Epithelial cell of umbilical artery (primary cell): ENCODE measurements at places on chromosomes 5 and 9. TPM values are rescaled to one million over a fixed set of nuclear protein-coding genes. Genes with fewer than 3 reads are reported as not detected.

Gene CAPSL
- total RNA-seq: not detected in 2 replicates

Gene TEX48
- not detected in 2 replicates for total RNA-seq

Gene ALDH1B1
- total RNA-seq: 22.6 and 24.7 TPM in 2 replicates

Gene ZNF454
- 0.61 and 0.97 TPM in 2 replicates for total RNA-seq

Gene IQGAP2
- 10.7 and 10.8 TPM in 2 replicates for total RNA-seq

Gene HRH2
- not detected in 2 replicates for total RNA-seq

Gene ARAP3
- total RNA-seq: 28.4 and 55.2 TPM in 2 replicates

Gene BAAT
- total RNA-seq: not detected in 2 replicates

Gene PPP1R26
- total RNA-seq: 14.7 and 15.6 TPM in 2 replicates

Gene ABITRAM
- total RNA-seq: 3.2 and 3.9 TPM in 2 replicates

Gene GRIN3A
- not detected in 2 replicates for total RNA-seq

Gene DMRT2
- not detected in 2 replicates for total RNA-seq

Gene HTR4
- not detected in 2 replicates for total RNA-seq

Gene DND1
- 0.15 TPM in 1 of 2 replicates, not detected in the other for total RNA-seq

Gene CA9
- 0.15 TPM in 1 of 2 replicates, not detected in the other for total RNA-seq

Gene JADE2
- total RNA-seq: 7.5 and 35.0 TPM in 2 replicates

Gene FABP6
- not detected in 2 replicates for total RNA-seq
